ENCODE measurements at places on chromosomes 6 and 20.

GRCh38 chr20:325889-326644 lies 715 bp downstream of the SOX12 start:
- DNase-seq, result peak; percentile 31

DNA sequence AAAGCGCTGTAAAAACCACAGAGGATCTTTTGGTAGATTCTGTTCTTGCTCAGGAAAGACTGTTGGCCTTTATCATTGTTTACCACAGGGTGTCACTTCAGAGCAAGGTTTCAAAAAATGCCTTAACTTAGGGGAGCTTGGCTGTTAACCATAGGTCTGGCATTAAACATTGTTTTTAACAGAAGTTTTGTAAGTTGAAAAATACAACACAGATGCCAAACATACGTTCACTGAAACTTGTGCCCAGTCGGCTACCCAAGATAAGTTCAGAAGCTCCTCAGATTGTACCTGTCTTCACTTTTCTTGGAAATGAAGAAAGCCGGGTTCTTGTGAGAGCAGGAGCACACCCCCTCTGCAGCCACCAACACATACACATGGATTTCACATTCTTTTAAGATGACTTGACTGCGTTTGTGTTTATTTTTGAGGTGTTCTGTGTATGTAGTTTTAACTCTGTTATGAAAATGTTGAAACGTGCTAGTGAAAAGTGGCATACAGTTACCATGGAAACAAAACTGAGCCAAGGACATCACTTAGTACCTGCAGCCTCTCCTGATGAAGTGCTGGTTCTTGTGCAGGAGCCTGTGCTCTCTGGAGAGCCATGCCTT lies 64.9 kb downstream of the SYCP2L start:
- no peak for DNase-seq

DNA sequence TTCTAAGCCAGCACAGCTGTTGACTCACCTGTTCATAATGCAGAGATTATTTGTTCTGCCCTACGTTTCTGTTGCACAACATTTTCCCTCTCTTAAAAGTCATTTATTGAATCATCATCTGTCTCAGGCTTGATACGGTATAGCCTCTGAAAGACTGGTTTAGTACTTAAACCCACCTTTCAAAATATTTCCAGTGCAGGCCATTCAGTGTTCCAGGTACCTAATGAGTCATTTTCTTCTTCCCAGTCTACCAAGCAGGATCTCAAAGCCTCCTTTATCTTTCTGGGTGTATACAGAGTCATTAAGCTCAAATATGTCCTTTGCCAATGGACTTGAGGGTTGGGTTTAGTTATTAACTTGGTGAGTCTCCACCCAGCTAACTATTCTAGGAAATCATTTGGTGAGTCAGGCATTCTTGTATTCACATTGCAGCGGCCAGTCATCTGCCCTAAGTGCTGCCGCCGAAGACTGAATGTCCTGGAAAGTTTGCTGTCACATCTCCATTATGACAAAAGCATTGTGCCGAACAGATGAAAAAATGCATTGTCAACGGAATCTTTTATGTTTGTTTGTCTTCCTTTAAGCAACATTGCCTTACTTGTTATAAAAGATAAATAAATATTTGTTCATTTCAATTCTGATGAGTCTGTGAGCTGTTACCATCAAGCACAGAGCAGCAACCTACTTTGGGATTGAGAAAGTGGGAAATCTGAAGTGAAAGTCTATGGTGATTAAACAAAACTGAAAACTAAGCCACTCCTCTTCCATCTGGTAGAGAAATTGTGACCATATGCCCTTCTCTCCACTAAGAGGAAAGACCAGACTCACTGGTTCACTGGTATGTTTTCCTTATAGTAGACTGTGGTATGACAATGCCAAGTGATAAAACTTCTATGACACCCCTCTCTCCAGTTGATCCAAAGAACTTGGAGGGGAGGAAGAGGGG lies 14.3 kb upstream of the FAM135A start:
- DNase-seq, result no peak

DNA sequence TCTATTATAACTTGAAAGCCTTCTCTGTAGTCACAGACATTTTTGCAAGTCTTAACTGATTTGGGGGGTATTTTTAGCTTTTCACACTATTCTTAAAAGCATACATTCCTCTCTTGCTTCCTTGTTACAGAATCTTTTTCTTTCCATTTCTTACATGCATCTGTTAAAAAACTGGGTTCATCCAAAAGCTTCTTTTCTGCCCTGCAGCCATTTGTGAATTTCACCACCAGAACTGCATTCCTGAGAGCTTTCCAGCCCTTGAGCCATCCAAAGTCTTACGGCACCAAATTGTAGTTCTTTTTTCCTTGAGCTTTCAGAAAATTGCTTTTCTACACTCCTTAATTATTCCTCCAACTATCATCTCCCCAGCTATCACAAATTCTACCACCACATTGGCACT lies 19.7 kb upstream of the GSTA4 start:
- no peak for DNase-seq

DNA sequence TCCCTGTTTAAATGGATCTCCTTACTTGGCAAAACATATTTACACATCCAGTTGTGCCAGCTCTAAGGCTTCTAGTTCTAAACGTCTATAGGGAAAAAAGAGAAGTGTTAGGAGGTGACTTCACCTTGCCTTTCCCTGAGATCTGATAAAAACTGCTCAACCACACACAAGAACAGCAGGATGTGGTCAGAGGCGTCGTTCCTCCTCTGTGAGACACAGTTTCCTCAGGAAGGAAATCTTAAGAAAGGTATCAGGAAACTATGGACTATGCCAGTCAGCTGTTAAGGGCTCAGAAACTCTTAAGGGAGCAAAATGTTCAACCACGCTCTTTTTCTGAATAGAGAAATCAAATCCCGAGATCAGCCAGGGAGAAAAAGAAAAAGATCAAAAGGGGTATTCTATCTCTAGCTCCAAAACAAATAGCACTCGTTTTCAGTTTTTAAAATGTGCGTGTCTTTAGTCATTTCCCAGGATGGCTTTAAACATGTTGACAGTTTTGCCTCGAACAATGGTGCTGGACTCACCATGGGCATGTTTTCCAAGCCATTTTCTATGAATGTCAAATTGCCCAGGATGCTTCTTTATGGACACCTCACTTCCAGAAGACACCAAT lies 154.5 kb downstream of the HACE1 start:
- no peak for DNase-seq

DNA sequence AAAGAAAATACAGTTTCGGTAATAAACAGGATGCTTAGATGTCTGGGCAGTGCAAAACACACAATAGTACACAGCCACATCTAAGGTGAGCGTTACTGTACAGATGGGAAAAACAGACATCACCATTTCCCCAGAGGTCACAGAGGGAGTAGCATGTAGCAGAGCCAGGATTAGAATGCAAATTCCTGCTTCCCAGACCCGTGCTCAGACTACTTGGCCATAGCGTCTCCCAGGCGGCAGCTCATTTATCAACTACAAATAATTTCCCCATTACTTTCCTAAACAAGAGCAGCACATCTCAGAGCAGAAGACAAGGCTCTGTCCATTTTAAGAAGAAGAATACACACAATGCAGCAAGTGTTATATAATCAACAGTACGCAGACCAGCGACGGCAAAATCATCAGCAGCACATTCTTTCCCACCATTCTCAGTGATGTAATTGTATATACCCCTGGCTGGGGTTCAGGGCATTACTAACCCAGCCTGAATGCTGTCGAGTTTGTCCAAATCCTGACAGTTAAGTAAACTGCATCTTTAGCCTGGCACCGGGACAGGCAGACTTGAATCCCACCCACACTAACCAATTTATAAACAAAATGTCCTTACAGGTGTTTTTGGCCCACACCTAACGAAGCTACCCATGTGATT lies 61.9 kb downstream of the CNKSR3 start:
- DNase-seq, result no peak

DNA sequence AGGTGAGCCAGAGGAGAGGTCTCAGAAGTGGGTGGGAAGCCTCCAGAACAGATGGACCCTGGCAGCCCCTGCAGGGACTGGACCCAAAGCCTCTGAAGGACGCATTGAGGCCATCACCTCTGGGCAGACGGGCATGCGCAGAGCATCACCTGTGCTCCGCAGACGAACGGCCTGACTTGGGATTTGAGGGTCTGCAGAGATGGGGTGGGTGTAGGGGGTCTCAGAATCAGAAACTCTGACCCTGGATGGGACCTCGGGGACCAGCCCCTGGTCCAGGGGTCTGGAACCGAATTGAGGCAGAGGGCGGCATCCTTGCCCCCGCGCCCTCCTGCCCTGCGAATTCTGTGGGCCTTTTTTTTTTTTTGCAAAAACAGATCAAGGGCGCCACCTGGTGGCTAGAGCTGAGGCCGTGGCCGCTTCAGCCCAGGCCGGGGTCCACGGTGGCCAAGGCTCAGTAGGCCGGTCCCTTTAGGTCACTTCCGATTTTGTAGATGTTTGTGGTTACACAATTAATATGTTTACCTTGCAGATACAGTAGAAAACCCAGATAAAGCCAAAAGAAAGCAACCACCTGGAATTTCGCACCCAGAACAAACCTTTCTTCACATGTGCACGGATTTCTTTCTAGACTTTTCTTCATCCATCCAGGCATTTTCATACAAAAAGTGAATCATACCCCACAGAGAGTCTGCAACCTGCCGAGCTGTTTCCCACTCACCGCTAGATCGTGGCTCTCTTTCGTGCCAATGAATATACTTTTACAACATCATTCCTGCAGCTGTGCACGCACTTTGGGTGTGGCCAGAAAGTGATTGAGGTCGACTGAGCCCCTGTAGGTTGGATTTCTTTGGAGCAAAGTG lies 25.9 kb downstream of the ZBP1 start:
- DNase-seq, result no peak

DNA sequence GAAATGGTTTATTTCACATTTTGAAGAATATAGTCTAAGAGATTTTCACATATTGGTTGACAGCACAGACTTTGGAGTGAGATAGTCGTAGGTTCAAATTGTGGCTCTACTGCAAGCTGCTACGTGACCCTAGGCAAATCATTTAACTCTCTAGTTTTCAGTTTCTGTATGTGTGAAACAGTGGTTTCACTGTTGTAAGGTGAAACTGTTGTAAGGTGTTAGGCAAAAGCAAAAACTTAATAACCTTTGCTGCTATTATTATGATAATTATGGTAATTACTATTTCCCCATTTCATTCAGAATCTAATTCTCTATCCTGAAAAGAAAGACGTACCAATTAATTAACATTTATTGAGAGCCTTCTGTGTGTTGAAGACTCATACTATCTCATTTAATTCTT lies 144.2 kb downstream of the REV3L start:
- DNase-seq, result no peak

DNA sequence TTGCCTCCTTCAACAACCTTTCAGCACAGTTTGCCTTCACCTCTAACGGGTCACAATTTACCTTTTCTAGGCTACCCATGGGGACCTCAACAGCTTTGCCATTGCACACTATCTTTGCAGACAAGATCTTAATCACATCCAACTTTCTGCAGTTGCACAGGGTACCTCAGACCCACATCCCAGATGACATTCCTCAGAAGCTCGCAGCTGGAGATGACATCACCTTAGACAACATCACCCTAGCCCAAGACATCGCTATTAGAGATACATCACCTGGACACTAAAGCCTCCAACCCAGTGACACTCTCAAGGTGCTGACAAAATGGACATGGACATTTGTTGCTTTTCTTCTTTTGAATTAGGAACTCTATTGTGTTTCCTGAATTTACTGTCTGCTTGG lies 38.6 kb upstream of the RPP40 start:
- no peak for DNase-seq

DNA sequence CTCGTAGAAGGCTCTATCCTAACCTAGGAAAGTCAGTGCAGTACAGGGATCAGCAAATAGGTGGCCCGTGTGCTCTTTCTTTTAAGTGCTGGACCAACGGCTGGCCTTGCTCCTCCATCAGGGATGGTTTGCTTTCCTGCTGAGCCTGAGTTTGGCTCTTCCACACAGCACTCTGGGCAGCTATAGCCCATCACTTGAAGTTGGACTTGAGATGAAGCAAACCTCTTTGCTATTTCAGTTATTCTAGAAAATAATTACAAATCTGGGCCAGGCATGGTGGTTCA lies 66.9 kb upstream of the KCNK16 start:
- DNase-seq, result no peak
